ENCODE measurements at places on chromosomes 4 and X.

DNA sequence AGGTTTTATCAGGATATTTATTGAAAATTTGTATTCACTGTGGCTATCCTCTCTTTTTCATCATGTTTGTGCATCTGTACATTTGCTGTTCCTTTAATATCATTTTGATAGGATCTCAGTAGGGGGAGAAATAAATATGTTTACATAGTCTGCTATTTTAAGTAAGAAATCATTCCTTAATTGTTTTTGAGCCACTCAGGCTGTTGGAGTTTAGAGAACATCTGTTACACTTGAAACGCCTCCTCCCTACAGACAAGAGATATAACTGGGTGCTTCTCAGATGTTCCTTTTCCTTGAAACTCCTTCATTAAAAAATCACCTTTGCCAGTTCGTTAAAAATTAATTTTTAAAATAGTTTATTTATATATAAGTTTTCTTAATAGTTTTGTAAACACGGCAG is 59.4 kb downstream of the QRFPR start:
- no peak for DNase-seq

GRCh38 chrX:149487292-149487691 is 17.8 kb downstream of the IDS start:
- no peak for DNase-seq

- DNase-seq: no peak
Observed at GRCh38 chr4:54945838-54946237, 179.6 kb downstream of the KDR start.

GRCh38 chrX:19563327-19563726 is 48.0 kb upstream of the MAP3K15 start:
- no peak for DNase-seq

- no peak for DNase-seq
Observed at GRCh38 chr4:124631760-124632159, 80.8 kb downstream of the ANKRD50 start.

DNA sequence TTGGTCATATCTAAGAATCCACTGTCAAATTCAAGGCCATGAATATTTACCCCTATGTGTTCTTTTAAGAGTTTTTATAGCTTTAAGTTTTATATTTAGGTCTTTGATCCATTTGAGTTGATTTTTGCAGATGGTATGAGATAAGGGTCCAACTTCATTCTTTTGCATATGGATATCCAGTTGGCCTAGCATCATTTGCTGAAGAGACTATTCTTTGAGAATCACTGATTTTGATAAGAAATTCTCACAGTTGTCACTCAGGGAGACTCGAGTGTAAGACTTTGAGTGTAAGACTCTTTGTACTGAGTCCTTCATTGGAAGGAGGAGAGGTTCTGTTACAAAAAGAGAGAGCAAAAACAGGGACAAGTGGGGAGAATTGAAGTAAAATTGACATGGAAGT is 74.8 kb downstream of the CBLL2 start:
- DNase-seq: no peak

- DNase-seq: no peak
Observed at GRCh38 chr4:3263053-3263875, 14.3 kb downstream of the MSANTD1 start.

DNA sequence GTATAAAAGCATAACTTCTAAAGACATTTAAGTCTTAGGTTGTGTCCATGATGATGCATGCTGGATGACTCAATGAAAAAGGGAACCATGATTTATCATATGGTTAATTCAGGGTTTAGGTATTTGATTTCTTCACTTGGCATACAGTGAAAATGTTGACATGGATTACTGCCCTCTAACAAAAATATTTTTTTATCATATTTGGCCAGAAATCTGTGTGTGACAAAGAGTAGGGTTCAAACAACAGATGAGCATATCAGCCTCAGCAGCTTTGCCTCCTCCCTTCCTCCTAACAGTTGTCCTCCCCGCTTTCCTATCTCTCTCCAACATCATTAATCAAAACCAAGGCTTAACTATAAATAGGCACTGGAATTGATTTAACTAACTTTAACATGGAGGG is 46.3 kb downstream of the ARHGAP6 start:
- no peak for DNase-seq

DNA sequence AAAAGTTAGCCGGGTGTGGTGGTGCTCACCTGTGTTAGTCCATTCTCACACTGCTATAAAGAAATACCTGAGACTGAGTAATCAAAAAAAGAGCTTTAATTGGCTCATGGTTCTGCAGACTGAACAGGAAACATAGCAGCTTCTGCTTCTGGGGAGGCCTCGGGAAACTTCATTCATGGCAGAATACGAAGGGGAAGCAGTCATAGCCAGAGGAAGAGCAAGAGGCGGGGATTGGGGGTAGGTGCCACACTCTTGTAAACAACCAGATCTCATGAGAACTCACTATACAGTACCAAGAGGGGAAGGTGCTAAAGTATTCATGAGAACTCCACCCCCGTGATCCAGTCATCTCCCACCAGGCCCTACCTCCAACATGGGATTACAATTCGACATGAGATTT is 64.1 kb downstream of the BEND4 start:
- no peak for DNase-seq

GRCh38 chrX:115021121-115021520 is 3.7 kb upstream of the IL13RA2 start:
- DNase-seq: no peak

DNA sequence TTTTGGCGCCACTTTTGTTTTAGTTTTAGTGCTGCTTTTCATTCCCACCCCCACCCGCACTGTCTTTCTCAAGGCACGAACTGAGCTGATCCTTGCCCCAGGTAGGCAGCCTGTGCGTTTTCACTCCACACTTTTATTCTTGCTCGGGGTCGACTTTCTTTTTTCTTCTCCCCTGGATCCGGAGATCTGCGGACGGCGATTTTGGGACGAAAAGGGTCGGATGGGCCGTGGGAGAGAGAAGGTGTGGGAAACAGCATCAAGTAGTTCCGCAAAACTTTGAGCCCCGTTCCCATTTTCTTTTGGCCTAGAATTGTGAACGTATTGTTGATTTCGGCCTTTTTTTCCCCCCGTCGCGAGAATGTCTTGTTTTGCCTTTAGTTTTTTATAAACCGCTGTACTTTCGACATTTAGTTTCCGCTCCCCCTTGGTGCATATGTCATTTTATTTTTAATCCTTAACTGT is 531 bp downstream of the STAG2 start:
- no peak for DNase-seq

DNA sequence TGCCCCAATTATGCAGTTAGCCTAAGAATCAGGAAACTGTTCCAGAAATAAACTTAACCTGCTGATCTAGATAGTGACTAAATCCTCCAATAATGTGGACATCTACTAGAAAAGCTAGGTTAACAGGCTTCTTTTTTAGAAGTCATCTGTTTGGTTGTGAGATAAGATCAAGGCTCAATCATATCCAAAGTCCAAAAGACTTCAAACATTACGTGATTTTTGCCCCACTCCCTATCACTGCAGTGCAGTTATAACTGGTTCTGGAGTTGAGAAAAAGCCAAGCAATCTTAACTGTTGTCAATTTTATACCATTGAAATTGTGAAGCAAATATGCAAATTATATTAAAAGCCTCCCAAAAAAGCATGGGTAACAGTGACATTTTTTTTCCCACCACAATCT is 781.4 kb downstream of the KLHL13 start:
- DNase-seq: no peak
